MG63 (cell line): ENCODE measurements at places on chromosomes 6 and 20. TPM values are rescaled to one million over a fixed set of nuclear protein-coding genes. Genes with fewer than 3 reads are reported as not detected.

The CST5 gene
- not detected in 2 replicates for total RNA-seq

The BPIFB3 gene
- not detected in 2 replicates for total RNA-seq

DNA sequence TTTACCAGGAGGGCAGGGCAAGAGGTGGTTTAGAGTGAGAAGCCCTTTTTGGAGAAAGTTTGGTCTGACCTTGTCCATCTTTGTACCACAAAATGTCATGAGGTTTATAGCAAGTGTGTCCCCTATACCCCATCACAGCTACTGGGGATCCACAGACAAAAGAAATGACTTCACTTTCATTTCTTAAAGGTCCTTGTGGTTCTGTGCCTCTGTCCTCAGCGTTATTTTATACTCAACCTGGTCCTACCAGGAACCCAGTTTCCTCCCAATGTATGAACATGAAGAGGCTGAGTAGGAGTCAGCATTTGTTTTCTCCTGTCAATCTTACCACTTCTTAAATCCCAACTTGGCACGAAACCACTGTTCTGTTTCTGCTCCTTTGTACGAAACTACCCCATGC, 157.6 kb downstream of the NFATC2 start:
- no peak for DNase-seq

- no peak for DNase-seq
Measured at GRCh38 chr6:87806099-87806498, 104.1 kb upstream of the AKIRIN2 start.

- DNase-seq = no peak
Measured at GRCh38 chr6:42808492-42809483, 26.9 kb downstream of the BICRAL start.

GRCh38 chr20:5430670-5431069, 113.9 kb upstream of the PROKR2 start:
- no peak for DNase-seq
